ENCODE measurements at places on chromosomes 12 and 14.
A peak's percentile ranks its signal among the peaks of the same experiment; 100 is the strongest.

DNA sequence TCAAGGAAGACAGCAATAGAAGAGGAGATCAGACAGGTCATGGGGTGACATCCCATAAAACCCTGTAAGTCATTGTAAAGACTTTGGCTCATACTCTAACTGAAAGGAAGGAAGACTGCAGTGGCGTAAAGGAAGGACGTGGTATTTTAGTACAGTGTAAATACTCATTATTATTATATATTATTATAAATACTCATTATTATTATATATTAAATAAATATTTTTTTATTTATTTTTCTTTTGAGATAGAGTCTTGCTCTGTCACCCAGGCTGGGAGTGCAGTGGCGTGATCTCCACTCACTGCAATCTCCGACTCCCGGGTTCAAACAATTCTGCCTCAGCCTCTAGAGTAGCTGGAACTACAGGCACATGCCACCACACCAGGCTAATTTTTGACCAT lies 15.1 kb upstream of the LRP10 start:
- DNase-seq: no peak

GRCh38 chr14:74979442-74980397 lies 23.0 kb upstream of the EIF2B2 start:
- no peak for DNase-seq

- no peak for DNase-seq
Observed at GRCh38 chr12:34402228-34402898, 380.1 kb downstream of the ALG10 start.

DNA sequence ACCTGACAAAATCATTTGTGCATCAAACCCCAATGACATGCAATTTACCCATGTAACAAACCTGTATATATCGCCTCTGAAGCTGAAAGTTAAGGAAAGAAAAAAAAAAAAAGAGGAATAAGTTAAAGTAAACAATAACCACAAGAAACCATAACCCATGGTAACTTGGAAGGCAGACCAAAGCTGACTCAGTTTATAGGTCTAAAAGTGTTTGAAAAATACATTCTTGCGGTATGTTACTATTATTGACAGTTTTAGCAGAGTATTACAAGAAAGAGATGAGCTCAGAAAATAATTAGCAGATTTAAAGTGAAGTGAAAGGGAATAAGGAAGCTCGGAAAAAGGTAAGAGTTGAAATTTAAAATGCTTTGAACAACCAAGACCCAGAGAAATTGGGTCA lies 34.4 kb upstream of the MGAT4C start:
- DNase-seq: no peak

GRCh38 chr12:45601888-45602287 lies 127.6 kb upstream of the ARID2 start:
- no peak for DNase-seq

DNA sequence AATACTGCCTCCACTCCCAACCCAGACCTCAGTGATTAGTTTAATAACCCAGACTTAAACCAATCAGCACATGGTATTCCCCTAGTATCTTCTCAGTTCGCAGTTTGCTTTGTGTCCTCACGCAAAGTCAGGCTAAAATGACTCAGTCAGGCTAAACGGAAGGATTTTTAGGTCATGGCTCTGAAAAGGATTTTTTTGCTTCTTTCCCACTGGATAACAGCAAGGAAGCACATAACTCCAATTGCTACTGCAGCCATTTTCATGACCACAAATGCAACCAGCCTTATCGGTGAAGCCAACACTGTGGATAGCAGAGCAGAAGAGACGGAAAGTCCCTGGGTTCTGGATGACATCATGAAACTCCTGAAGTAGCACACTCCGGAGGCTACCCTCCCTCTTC lies 67.7 kb downstream of the ZC3H14 start:
- DNase-seq: no peak

DNA sequence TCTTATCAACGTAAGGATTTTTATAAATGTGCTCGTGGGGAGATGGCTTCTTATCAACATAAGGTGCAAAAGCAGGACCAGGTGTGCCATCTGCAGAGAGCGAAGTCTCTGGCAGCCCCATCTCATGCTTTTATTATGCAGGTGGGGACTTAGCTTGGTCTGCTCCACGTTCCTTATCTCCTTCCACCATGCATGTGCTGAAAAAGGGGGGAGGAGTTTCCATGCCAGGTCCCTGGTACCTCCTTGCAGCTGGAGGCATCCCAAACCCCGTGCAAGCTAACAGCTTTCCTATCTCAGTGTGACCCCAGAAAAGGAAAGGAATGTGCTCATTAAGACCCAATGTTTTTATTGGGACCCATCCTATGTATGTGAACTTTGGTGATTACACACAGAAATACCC lies 608.5 kb downstream of the TMEM121 start:
- no peak for DNase-seq

GRCh38 chr14:71060825-71061455 lies 153.7 kb downstream of the PCNX1 start:
- DNase-seq: no peak

DNA sequence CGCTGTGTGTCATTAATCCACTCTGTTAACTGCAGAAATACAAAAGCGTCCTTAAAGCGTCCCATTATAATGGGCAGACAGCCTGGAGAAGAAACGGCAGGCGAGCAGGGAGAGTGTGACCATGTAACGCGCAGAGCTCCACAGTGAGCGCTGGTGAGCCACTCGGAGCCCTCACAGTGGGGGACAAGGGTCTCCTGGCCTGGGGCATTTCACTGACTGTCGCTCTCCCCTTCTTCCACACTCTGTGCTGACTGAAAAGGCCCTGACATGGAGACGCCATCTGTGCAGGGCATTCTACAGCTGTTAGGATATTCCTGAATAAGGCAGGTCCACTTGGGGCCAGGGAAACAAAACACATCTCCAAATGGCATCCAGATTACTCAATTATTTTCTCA lies 24.2 kb downstream of the CCDC92 start:
- DNase-seq: no peak

DNA sequence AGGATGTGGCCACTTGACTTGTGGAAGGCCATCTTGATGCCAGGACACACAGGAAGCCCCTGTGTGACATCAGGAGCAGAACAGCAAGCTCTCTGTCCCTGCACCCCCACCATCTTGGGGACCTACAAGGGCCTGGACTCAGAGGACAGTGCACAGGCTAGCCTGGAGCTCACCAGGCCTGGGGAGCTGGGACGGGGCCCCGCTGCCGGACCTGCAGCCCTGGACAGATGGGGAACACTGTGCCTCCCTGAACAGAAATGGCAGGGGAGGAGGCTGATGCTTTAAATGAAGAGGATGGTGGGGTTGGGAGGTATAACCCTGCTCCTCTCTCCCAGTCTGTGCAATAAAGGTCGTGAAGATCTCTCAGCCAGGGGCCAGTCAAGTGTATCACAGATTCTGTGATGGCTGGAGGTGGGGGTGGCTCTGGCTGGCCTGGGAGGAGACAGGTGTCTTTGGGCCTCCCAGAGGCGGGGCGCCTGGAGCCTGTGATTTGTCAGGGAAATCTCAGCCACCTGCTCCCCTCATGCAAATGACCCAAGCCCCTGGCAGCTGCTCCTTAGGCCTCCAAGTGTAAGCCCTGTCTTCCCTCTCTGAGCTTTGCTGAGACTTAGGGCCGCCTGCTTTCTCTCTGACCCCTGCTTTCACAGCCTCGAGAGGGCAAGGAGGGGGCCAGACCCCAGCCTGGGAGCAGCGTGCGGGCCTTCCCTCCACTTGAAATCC lies 1.1 kb upstream of the GNB3 start:
- no peak for DNase-seq

GRCh38 chr12:67881565-67881964 lies 107.7 kb upstream of the IFNG-AS1 start:
- no peak for DNase-seq

DNA sequence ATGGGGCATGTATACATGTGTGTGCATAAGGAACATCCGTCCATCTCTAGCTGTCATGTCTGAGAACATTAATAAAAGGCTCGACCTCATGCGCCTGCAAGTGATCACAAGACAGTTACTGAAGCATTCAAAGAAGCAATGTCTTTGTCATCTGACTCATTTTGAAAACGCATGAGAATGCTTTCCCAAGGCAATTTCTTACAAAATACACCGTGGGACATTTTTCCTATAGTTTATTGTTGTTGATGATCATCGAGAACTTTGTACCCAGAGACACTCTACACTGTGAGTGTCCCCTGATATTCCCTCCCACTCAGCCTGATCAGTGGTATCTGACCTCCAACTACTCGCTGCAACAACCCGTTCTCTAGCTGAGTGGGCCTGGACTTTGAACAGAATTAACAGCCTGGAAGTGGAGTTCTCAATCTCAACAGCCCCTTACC lies 68.1 kb downstream of the ETV6 start:
- no peak for DNase-seq

- DNase-seq: no peak
Observed at GRCh38 chr12:120221576-120221900, 20.6 kb upstream of the RPLP0 start.

DNA sequence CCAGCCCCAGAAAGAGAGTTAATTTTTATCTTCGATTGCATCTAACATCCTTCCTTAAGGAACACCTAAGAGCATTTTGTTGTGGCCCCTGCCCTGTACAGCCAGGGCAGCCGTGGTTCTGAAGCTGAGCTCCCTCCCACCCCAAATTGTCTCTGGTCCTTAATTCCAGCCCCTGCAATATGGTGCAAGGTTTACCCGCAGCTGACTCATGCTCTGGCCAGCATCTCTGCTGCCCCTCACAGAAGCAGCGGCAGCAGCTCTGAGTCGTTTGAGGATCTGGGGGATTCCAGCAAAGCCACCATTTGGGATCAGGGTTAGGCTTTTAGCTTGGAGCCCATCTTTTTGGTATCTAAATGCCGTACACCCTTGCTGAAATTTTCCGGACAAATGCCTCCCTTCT lies 3.3 kb downstream of the DLK1 start:
- no peak for DNase-seq

DNA sequence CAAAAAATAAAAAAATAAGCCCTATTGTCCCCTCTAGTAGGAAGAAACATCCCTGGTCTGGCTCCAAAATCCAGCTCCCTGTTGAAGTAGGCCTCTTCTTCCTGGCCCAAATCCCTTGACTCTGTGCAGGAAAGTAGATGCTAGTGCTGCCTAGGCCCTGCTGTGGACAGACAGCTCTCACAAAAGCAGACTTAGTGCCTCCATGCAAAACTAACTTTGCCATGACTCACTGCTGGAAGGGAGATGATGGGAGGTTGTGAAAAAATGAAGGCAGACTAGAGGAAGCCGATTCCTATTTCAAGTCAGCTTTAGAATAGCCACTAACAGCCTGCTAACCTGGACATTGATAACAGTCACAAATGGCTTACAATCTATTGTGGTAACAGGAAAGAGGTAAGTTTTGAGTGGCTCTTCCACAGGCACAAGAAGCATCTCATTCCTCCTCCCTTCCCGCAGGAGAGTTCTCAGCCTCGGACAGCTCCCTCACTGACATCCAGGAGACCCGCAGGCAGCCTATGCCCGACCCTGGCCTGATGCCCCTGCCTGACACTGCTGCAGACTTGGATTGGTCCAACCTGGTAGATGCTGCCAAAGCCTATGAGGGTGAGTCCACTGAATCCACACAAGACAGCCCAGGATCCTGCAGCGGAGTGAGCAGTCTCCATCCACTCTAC lies 198.9 kb upstream of the RGS6 start:
- DNase-seq: peak; percentile 36

GRCh38 chr14:76583174-76583573 lies 178.1 kb upstream of the VASH1 start:
- no peak for DNase-seq

- no peak for DNase-seq
Observed at GRCh38 chr12:42730291-42730690, 140.7 kb upstream of the PRICKLE1 start.

DNA sequence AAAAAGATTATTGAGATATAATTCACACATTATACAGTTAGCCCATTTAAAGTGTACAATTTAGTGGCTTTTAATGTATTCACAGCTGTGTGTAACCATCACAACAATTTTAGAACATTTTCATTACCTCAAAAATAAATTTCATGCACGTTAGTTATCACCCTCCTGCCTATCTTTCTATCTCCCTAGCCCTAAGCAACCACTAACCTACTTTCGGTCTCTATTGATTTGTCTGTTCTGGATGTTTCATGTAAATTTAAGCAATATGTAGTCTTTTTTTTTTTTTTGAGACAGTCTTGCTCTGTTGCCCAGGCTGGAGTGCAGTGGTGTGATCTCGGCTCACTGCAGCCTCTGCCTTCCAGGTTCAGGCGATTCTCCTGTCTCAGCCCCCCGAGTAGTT lies 439.4 kb downstream of the PCNX1 start:
- DNase-seq: no peak

DNA sequence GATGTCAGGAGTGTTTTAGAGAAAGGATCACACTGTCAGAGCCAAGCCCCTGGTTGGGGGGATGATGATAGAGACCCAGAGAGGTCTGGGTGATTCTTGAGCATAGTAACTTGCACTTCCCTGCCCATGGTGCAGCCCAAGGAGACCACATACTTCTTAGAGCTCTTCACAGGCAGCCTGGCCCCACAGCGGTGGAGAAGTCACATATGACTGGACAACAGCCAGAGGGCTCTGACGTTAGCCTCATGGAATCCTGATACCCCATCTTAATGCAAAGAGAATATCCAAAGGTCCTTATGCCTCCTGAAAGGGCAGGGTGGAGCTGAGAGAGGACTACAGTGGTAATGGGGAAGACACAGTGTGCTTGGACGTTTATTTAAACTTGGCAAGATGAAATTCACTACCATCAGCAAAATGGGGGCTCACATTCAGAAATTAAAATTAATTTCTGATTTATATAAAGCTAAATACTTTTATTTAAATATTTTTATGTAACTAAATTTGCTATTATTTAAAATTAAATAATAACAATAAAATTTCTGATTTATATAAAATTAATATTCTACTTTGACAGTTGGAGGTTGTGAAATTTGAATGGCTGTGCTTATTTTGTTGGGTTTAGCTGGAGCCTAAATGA lies 131.3 kb downstream of the KTN1 start:
- no peak for DNase-seq

- no peak for DNase-seq
Observed at GRCh38 chr14:68315081-68315480, 477.8 kb downstream of the ZFP36L1 start.

DNA sequence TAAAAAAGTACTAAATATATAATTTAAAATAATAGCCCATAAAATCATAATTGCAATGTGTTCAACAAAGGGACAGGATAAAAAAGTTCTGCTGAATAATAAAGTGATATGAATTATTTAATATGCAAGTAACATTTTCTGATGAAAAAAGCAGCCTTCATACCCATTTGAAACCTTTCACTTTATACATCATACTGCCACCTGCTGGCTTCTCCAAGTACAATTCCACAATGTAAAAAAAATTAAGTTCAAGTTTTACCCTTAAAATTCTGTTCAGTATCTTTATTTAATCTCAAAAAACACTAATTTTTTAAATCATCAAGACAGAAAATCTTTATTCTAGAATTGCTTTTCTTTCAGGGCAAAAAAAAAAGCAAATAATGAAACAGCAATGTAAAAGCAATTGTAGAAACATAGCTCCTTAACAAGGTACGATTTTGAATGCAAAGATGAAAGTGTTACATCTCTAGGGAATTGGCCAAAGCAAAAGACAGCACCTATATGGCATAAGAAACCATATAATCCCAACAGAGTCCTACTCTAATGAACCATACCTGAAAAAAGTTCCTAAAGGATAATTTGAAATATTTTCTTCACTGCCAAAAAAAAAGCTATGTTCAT lies 15.0 kb downstream of the MDM1 start:
- no peak for DNase-seq
